ENCODE measurements at places on chromosomes 4 and X. TPM values are rescaled to one million over a fixed set of nuclear protein-coding genes. Genes with fewer than 3 reads are reported as not detected.

GRCh38 chr4:84574069-84574720, 8.7 kb upstream of the CDS1 start:
- H3K27me3 ChIP-seq, result no peaks in the 10 kb centered on the region
- H3K4me1 ChIP-seq, result peaks cover 3% of the 10 kb centered on the region
- H3K4me3 ChIP-seq, result no peak overlapping the region
- H3K36me3 ChIP-seq, result no peaks in the 10 kb centered on the region

The RXFP1 gene
- 0.56 TPM for total RNA-seq

The MID1 gene
- 49.3 TPM for total RNA-seq

DNA sequence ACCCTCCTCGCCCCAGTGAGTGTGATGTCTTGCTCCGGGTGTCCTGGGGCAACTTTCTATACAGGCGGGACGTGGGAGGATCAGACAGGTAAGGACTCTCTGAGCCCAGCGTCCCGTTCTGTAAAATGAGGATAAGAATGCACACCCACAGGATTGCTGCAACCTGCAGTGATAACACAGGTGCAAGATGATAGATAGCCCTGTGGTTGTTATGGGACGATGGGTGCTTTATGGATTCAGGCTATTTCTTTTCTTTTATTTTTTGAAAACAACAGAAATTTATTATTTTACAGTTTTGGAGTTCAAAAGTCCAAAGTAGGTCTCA, 28.6 kb downstream of the BEX3 start:
- DNase-seq, result no peak
- H3K4me1 ChIP-seq, result no peaks in the 10 kb centered on the region
- H3K27ac ChIP-seq, result peak overlapping the region; percentile 75
- H3K36me3 ChIP-seq, result peaks cover 3% of the 10 kb centered on the region

The BANK1 gene
- total RNA-seq, result 0.93 TPM

- H3K36me3 ChIP-seq, result no peaks in the 10 kb centered on the region
- no peak overlapping the region for H3K27ac ChIP-seq
- no peak for DNase-seq
- no peaks in the 10 kb centered on the region for H3K27me3 ChIP-seq
Observed at GRCh38 chrX:46922611-46923010, 10.4 kb downstream of the JADE3 start.

- H3K36me3 ChIP-seq, result no peaks in the 10 kb centered on the region
- no peak overlapping the region for H3K27ac ChIP-seq
- H3K27me3 ChIP-seq, result no peaks in the 10 kb centered on the region
- no peak for DNase-seq
- no peak overlapping the region for H3K4me3 ChIP-seq
Observed at GRCh38 chrX:12011075-12011474, 127.2 kb upstream of the FRMPD4 start.

The CDX4 gene
- total RNA-seq, result 2.2 TPM

The USP51 gene
- 6.6 TPM for total RNA-seq

DNA sequence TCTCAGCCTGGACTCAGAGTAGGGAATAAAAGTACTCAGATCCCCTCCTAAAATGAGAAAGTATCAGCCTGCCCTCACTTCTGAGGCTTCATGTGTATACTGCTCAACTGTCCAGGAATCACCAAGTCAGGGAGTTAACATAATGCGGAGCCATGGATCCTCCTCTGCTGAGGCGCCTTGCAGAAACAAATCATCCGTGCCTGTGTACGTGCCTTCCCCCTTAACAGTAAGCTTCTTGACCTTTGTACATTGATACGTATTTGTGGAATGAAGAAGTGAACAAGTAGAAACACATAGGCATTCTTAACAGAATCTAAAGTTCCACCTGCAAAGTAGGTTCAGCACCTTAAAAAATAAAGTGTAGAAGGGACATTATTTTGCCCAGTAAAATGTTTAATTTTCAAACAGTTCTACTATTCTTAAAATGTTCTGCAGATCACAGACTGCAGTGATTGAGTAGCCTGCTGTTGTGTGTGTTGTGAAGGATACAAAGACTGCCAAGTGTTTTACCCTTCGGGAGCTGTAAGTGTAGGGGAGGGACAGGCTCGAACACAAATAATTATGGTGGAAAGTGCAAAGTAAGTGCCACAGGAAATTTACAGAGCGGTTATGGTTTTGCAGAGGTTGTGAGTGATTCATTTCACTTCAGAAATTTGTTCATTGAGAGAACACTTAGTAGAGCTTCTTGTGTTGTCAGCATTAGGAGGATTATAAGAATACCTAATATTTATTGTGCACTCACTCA, 61.9 kb downstream of the ARHGAP10 start:
- no peaks in the 10 kb centered on the region for H3K27me3 ChIP-seq
- no peaks in the 10 kb centered on the region for H3K4me1 ChIP-seq
- H3K27ac ChIP-seq, result no peak overlapping the region
- H3K36me3 ChIP-seq, result no peaks in the 10 kb centered on the region
- H3K4me3 ChIP-seq, result no peak overlapping the region

The GBA3 gene
- not detected for total RNA-seq

DNA sequence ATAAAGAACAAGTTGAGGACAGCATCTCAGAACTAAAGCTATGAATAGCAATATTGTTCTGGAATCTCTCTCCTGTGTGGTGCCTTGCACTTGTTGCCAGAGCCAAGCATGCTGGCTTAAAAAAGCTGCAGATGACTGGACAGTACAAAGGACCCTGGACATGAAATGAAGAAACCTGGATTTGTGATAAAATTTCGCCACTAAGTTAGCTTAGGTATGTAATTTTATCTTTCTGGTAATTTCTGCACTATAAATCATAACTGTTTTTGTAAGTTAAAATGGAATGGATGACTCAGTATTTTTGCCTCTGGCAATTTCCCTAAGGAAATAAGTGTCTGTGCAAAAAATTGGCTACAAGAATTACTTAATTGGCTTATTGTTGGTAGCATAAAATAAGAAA, 317.2 kb downstream of the CAMK2D start:
- no peaks in the 10 kb centered on the region for H3K36me3 ChIP-seq
- H3K4me1 ChIP-seq, result no peaks in the 10 kb centered on the region

GRCh38 chrX:150761176-150761818, 68.1 kb downstream of the MTMR1 start:
- no peak for DNase-seq
- no peak overlapping the region for H3K27ac ChIP-seq
- no peaks in the 10 kb centered on the region for H3K36me3 ChIP-seq
- H3K27me3 ChIP-seq, result no peaks in the 10 kb centered on the region

DNA sequence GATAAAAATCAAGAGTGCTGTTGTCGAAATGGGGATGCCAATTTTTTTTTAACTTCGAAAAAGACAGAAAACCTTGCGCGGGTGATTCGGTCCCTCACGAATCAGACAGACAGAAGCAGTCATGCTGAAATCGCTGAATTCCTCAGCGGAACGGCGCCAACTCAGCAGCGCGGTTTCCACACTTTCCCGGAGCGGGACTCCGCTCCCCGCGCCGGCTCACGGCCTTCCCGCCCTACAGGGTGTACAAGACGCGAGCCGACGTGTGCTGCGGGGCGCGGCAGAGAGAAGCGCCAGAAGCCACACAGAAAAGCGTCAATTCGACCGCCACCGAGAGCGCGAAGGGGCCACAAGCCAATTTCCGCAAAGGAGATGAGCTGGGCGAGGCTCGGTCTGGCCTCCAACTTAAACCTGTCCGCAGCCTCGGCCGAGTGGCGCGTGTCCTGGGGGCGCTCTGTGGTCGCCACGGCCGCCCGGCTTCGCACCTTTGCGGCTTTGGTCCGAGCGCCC, 1.3 kb downstream of the NEXMIF start:
- H3K36me3 ChIP-seq, result no peaks in the 10 kb centered on the region
- H3K4me3 ChIP-seq, result peak overlapping the region; percentile 12
- no peak for DNase-seq
- no peak overlapping the region for H3K27ac ChIP-seq
- H3K4me1 ChIP-seq, result no peaks in the 10 kb centered on the region

- H3K4me3 ChIP-seq, result no peak overlapping the region
- no peaks in the 10 kb centered on the region for H3K27me3 ChIP-seq
- peak; percentile 17 for DNase-seq
- H3K27ac ChIP-seq, result no peak overlapping the region
- H3K4me1 ChIP-seq, result no peaks in the 10 kb centered on the region
Observed at GRCh38 chr4:11765849-11766453, 337.3 kb upstream of the HS3ST1 start.

GRCh38 chr4:123284168-123284567, 112.4 kb upstream of the SPRY1 start:
- no peak for DNase-seq
- no peaks in the 10 kb centered on the region for H3K36me3 ChIP-seq
- H3K27ac ChIP-seq, result no peak overlapping the region
- no peak overlapping the region for H3K4me3 ChIP-seq
- H3K4me1 ChIP-seq, result no peaks in the 10 kb centered on the region

The RTL3 gene
- total RNA-seq, result not detected

The DCAF12L2 gene
- total RNA-seq, result 0.99 TPM

- H3K36me3 ChIP-seq, result peaks cover 2% of the 10 kb centered on the region
- H3K4me1 ChIP-seq, result peaks cover 7% of the 10 kb centered on the region
- H3K4me3 ChIP-seq, result no peak overlapping the region
- H3K27ac ChIP-seq, result no peak overlapping the region
- H3K27me3 ChIP-seq, result no peaks in the 10 kb centered on the region
Observed at GRCh38 chr4:24915121-24915922, 2.5 kb upstream of the CCDC149 start.

The SCRG1 gene
- total RNA-seq, result not detected

DNA sequence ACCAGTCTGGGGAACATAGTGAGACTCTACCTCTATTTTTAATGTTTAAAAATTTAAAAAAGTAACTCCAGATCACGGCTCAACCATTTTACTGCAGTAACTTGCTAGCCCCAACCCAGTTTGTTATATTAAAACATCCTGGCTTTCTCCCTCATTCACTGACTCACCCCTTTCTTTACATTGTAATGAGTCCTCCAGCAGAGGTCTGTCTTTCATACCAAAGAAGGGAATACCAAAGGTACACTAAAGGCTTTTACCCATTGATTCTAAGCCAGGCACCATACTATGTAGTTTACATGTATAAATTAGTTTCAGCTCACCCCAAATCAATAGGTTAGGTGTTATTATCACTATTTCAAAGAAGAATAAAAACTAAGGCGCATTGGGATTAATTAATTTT, 286.9 kb downstream of the PACRGL start:
- H3K4me3 ChIP-seq, result no peak overlapping the region
- no peaks in the 10 kb centered on the region for H3K27me3 ChIP-seq
- no peak for DNase-seq
- no peak overlapping the region for H3K27ac ChIP-seq
